ENCODE measurements at places on chromosomes 2 and 18.

DNA sequence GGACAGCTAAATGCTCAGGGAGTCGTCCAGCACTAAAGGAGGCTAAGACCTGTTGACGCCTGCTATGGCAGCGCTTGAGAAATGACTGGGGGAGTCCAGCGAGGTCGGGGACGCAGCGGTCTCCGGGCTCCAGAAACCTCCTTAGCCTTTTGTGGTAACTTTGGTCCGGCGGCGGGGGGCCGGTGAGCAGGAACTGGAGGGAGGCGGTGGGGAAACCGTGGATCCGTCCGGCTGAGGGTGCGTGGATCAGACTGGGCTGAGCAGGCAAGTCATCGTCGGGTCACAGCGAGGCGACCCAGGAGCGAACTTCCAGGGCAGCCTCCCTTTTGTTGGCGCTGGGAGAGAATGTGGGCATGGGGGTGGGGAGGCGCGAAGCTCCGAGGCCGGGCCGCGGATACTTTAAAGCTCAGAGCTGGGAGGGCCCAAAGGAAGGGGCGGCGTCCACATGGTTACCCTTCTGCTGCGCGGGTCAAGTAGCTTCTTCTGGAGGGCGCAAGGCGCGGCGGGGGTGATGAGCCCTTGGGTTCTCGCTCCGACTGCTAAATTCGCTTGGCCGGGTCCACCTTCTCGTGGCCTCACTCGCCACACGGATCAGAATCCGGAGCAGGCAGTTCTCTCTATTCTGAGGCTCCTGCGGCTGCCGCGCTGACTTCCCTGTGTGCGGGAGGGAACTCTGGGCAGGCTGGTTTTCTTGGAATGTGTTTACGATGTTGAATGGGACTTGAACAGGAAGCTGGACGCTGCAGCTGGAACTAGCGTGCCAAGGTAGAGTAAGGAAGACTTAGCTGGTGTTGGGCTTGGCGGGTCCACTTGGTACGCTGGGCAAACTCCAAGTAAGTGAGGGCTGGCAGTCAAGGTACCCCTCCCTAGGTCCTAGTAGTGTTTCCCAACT is 920 bp downstream of the GULP1 start:
- peak; percentile 66 for DNase-seq

GRCh38 chr2:127454595-127455565 is 36.7 kb downstream of the PROC start:
- no peak for DNase-seq

DNA sequence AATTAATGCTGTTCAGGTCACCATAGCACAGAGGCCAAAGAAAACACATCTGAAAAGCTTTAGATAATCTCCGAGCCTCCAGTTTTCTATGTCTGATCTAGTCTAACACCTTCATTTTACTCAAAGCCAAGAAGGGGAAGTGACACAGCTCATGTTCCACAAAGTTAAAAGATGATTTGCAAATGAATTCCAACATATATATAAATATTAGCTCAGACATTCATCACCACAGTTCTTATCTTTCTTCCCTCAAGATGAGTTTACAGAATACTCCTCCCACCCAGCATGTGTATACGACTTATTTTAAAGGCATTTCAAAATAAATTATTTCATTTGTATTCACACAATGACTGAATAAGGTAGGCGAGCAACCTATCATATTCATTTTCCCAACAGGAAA is 82.4 kb downstream of the AAK1 start:
- DNase-seq, result no peak

GRCh38 chr2:215171151-215171550 is 32.7 kb upstream of the ABCA12 start:
- peak; percentile 1 for DNase-seq

DNA sequence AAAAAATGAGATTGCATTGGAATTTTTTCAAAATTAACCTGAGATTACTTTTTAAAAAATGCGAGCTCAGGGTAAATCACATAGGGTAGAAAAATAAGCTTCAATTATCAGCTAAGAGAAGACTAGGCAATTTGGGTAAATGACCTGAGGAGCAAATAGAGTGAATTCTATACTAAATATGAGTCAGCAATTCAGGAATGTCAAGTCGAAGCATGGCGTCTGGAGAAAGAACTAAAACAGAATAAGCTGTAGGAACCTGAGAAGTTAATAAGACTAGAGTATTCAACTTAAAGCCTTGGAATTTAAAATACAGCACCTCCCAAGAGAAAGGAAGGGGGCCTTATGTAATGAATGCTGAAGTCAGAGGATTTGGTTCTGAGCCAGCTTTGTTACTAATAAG is 487.0 kb downstream of the SUCLG1 start:
- no peak for DNase-seq

- DNase-seq, result peak; percentile 32
Observed at GRCh38 chr18:56869189-56869777, 218.1 kb downstream of the WDR7 start.

- DNase-seq, result no peak
Observed at GRCh38 chr18:48137374-48138081, 207.1 kb upstream of the SMAD2 start.

- peak; percentile 89 for DNase-seq
Observed at GRCh38 chr2:161122772-161123530, 37.3 kb upstream of the TANK start.

DNA sequence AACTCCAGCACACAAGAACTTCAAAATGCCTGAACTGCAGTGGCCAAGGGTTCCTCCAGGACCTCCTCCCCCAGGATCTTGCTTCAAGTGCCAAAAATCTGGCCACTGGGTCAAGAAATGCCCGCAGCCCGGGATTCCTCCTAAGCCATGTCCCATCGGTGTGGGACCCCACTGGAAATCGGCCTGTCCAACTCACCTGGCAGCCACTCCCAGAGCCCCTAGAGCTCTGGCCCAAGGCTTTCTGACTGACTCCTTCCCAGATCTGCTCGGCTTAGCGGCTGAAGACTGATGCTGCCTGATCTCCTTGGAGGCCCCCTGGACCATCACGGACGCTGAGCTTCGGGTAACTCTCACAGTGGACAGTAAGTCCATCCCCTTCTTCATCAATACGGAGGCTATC is 306.4 kb downstream of the RBM43 start:
- DNase-seq, result no peak

Data from brain microvascular endothelial cell (primary cell).